ENCODE measurements at places on chromosomes 12 and 14.

GRCh38 chr14:74364271-74364880 is 16.1 kb downstream of the VRTN start:
- no peak for DNase-seq

- DNase-seq = no peak
Measured at GRCh38 chr12:7297865-7298264, 6.0 kb upstream of the ACSM4 start.

GRCh38 chr12:57229046-57229633 is 371 bp upstream of the SHMT2 start:
- no peak for DNase-seq

- DNase-seq = no peak
Measured at GRCh38 chr14:81263777-81264410, 43.1 kb upstream of the GTF2A1 start.

DNA sequence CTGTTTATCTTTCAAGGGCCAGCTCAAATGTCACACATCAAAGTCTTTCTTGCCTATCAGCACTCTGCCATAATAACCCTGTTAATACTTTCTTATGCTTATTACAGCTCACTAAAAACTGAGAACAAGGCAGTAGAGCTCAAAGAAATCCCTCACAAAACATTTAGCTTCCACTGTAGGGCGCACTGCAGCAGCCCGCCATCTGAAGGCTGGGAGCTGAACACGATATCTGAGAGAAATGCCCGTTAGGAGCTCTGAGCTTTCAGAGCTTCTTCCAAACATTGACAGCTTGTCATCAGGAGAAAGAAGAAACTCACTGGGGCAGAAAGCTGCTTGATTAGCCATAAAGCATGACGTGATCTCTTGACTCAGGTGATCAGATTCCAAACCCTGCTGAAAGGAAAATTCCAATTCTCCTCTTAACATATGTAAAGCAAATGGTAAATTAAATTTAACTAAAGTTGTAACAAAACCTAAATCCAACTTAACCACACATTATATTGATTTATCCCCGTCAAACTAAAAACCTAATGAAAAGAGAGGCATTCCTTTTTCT is 175.7 kb downstream of the C12orf50 start:
- no peak for DNase-seq

- no peak for DNase-seq
Measured at GRCh38 chr12:101299346-101299745, 19.4 kb downstream of the UTP20 start.

DNA sequence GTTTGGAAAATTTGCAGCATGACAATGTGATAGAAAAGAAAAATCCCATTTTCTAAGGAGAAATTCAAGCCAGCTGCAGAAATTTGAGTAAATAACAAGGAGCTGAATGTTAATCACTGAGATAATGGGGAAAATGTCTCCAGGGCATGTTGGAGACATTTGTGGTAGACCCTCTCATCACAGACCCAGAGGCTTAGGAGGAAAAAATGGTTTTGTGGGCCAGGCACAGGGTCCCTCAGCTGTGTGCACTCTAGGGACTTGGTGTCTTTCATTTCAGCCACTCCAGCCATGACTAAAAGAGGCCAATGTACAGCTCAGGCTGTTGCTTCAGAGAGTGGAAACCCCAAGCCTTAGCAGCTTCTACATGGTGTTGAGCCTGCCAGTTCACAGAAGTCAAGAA is 111.4 kb upstream of the SYT10 start:
- no peak for DNase-seq

DNA sequence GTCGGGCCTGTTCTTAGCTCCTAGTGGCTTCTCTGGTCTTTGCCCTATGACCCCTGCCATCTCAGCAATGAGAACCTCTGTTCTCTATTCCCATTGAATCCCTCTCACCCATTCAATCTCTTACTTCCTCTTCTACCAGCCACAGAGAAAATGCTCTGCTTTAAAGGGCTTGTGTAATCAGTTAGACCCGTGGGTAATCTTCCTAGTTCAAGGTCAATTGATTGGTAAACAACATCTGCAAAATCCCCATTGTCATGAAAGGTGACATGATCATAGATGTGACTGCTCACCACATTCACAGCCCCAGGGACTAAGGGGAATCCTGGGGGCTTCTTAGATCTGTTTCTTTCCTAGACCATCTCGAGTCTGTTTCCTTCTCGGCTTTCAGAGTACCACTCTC is 7.2 kb upstream of the CCDC197 start:
- DNase-seq = no peak

GRCh38 chr12:121240484-121241101 is 30.7 kb downstream of the P2RX4 start:
- DNase-seq = peak; percentile 95

DNA sequence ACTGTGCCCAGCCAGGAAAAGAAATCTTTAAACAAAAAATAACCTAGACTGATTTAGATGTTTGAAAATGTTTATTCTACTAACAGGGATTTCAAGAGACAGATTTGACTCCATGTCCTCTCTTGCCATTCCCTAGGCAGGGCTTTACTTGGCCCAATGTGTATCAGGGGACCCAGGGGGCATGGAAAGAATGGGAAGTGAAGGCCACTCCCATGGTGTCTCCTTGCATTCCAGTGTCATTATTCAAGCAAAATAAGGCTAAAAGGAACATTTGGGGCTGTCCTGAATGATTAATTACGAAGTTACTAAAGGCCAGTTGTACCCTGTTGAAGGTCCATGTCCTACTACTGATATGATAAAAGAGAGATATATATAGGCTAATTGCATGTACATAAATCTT is 151.9 kb upstream of the ATF7IP start:
- DNase-seq = no peak

GRCh38 chr12:65407388-65408149 is 129.1 kb downstream of the MSRB3 start:
- DNase-seq = no peak

DNA sequence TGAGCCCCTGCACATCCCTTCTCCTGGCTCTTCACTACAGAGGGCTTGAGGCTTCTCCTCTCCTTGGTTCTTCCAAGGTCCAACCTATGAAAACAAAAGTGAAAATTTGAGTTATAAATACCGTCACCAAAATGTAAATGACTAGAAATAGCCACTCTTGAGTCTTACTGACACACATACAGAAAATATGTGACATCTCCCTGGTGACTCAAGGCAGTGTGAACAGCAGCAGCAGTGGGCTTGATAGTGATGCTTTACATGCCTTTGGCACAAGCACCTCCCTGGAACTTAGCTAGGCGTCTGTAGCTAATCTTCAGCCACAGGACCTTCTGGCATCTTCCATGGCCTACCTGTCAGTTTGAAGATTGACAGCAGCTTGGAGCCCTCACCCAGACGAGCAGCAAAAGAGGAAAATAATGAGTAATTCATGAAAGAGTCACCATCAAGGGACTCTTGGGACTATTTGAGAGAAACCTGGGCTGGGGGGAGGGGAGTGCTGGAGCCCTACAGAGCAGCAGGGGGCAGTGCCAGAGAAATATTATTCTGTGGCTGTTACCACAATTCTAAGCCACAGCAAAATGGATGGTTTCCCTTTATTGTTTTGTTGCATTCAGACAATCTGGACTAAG is 158.0 kb downstream of the KCNK10 start:
- DNase-seq = no peak

DNA sequence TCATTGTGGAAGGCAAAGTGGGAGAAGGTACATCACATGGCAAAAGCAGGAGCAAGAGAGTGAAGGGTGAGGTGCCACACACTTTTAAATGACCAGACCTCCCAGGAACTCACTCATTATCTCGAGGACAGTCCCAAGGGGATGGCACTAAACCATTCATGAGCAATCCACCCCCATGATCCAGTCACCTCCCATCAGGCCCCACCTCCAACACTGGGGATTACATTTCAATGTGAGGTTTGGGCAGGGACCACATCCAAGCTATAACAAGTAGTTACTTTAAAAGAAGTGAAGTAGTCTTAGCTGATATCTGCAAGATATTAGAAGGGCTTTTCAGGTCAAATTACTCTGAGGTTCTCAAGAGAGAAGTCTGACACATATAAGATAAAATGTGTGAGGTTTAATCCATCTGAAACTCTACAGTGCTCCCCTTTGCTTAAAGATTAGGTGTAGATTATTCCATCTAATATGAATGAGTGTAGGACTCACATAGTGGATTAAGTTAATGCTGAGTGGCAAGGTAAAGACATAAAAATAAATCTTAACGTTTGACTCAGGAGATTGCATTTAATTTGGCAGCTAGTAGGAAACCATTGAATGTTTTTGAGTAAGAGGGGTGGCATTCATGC is 130.8 kb downstream of the TMX1 start:
- no peak for DNase-seq

- peak; percentile 19 for DNase-seq
Measured at GRCh38 chr14:49999826-50000379, 107.0 kb downstream of the ARF6 start.

GRCh38 chr12:85923767-85924331 is 49.8 kb downstream of the NTS start:
- DNase-seq = no peak

GRCh38 chr12:27785882-27786570 is 6.0 kb upstream of the MANSC4 start:
- DNase-seq = no peak

DNA sequence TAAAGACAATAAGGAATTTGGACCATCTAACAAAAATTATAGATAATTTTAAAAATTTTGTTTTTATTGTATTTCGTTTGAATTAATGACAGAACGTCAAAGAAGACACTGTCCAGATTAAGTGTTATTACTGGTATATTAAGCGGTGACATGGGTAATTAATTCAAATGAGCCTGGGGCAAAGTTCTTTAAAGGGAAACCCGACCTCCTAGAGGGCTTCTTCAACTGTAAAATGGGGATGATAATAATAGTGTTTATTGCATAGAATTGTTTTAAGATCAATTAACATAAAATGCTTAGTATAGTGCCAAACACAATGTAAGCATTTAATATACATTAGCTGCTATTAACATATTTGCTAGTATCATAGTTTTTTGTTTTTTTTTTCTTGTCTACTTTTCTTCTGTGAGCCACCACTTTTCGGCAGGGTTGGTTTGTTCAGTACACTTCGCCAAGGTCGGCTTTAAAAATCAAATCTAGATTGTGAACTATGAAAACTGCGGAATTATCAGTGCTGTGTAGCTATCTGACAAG is 514 bp upstream of the LARP4 start:
- no peak for DNase-seq

DNA sequence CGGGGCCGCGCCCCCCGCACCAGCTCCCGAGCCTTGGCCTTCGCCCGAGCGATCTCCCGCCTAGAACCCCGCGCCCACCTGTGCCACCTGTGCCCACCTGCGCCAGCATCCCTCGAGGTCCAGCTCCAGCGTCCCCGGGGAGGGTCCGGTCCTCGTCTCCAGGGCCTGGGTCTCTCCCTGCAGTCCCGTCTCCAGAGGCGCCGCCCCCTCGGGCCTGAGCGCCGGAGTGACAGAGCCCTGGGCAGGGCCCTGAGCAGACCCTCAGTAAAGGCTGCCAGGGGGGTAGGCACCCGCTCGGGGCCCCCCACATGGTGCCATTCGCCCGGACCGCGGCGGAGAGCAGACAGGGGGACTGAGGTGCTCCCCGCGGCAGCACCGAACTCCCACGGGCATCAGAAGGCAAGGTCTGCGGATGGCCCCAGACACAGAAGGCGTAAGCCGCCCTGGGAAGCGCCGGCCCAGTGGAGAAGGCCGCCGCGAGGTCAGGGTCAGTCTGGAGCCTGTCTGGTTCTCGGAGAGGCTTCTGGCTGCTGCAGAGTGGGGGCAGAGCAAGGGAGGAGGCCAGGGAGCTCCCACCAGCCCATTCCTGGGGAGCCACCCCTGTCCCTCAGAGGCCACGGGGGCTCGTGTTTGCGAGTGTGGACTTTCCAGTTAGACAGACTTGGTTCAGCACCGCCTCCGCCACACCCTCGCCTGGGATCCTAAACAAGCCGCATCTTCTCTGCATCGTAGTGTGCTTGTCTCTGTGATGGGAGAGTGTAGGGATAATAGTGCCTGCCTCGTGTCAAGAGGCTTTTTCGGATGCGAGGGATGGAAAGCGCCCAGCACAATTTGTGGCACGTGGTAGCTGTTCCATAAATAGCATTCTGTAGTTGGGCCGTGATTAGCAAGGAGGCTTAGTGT is 1.1 kb upstream of the PPP1R13B start:
- no peak for DNase-seq

- no peak for DNase-seq
Measured at GRCh38 chr12:67803278-67803993, 154.9 kb downstream of the DYRK2 start.

DNA sequence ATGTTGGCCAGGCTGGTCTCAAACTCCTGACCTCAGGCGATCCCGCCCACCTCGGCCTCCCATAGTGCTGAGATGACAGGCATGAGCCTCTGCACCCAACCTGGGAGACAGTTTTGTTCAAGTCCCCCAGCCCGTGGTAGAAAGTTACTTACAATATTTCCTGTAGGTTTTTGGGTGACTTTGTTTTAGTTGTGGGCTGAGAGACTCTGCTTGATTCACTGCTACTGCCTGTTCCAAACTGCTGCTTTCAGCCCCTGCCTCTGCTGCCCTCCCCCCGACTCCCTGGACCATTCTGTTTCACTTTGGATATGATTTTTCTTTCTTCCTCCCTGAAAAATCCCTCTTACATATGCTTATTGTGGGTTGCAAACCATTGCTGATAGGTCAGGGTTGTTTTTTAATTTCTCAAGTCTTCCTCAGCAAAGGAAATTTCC is 13.4 kb upstream of the PCNX1 start:
- peak; percentile 32 for DNase-seq

DNA sequence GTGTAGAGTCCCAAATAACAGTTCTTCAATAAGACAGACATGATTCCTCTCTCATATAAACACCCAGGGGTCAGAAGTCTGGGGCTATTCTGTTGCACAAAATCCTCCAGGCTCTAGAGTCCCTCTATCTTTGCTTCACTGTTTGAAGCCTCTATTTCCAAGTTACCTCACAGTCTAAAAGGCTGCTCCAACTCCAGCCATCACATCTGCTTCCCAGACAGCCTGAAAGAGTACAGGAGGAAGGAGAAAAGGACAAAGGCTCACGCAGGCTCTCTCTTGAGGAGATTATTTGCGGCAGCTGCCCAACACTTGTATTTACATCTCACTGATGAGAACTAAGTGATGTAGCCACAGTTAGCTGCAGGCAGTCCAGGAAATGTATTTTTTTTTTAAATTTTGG is 6.4 kb downstream of the PAPLN start:
- DNase-seq = no peak

DNA sequence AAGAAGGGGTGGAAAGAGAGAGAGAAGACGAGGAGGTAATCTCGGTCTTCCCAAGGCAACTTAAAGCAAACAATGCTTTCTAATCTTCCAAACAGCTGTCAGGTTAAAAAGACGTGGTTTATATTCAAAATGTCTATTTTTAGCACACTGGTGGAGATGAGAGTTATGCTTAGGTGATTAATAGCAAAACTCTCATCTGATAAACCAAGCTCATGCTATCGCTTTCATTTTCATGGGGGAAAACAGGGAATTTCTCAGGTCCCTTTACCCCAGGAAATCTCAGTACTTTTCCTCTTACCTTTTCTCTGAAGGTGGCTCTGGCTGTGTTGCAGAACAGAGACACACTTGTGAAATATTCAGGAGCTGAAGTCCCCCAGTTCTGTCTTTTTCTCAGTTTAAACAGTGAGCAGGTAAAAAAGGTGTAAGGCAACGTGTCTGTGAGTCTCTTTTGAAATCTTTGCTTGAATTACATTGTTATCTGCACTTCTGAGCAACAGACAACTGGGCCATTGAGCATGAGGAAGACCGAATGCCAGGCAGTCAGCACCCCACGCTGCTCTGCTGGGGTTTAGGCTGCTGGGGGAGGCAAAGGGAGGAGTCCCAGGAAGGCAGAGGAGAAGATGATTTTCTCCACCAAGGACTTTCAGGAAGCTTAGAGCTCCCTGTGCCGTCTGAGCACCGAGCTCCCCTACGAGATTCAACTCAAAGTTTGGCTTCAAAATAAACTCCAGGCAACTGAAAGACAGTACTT is 759.3 kb downstream of the BCL11B start:
- peak; percentile 16 for DNase-seq

- no peak for DNase-seq
Measured at GRCh38 chr12:112285600-112286401, 96.4 kb downstream of the HECTD4 start.
